ENCODE measurements at places on chromosomes 16 and 17.

DNA sequence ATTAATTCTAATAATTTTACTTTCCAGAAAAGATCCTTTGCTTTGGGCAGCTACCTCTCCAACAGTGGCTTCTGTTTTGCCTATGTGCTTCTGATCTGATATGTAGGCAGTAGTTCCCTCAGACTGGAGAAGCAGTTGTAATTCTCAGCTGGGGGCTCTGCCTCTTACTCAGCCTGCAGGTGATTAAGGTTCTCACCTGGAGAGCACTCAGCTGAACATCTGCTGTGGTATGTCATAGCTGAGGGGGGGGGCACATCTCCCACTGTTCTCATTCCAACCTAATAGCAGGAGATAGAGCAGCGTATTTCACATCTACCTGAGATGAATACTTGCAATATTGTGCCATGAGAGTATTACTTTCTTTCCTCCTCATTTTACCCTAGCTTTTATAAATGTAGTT lies 511.9 kb upstream of the CDH8 start:
- DNase-seq, result no peak

- no peak for DNase-seq
Measured at GRCh38 chr17:38554430-38555350, 51.1 kb downstream of the SRCIN1 start.

GRCh38 chr17:60802377-60802776 lies 124.7 kb downstream of the BCAS3 start:
- no peak for DNase-seq

DNA sequence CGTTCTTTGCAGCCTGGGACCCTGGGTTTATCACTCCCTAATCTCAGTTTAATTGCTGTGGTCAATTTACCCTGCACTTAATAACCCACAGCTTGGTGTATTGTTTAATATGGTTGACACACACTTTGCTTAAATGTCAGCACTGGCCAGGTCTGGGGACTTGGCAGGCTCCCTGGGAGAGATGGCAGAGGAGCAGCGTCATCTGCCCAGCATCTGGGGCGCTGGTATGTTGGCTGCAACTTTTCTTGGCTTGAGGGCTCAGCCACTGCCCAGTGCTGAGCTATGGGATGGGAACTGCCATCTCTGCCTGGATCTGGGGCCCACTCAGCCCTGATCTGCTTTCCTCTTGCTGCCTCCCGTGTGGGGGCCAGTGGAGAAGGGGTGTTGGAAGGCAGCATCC lies 115.7 kb upstream of the IRX3 start:
- DNase-seq, result no peak

- DNase-seq, result no peak
Measured at GRCh38 chr16:10631886-10632285, 51.5 kb upstream of the EMP2 start.

DNA sequence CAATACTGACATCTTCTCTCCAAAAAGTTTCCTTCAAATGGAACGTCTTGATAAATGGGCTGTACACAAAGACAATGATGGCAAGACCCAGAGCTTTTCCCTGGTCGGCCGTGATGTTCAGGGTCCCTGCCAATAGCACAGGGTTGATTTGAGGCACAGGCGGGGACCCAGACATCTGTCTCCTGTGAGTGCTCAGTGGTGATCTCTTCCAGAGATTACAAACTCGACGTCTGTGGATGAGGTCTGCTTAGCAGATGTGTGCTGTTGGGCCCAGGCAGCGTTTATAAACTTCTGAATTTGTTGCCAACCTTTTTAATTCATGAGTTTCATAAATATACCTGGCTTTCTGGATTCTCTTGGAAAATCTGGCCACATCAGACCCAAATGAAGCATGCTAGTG lies 14.9 kb downstream of the CPPED1 start:
- no peak for DNase-seq

DNA sequence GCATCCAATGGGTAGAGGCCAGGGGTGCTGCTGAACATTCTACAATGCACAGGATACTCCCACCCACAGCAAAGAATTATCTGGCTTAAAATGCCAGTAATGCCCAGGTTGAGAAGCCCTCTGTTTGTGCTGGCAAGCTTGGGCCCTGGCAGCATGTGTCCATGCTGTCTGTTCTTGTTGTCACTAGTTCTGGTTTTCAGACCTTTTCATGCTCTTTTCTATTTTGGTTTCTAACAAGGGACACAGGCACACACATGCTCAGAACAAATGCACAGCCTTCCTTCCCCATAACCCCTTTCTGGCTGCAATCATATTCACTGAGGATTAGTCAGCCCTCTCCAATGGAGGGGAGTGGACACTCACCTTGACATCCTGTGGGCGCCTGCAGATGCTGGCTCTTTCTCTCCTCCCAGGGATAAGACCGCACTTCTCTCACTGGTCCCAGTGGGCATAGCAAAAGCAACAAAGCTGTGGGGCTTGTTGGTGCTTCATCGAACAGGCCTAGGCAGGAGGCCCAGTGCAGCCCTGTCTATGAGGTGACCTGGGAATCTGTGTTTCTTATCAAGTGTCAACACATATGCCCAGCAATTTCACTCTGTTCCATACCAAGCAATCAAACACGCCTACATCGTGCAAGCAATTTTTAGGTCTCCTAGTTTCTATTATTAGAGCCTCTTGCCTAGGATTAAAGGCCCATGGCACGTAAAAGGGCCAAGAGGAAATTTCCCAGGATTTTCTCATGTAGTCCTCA lies 271.1 kb upstream of the CCL2 start:
- DNase-seq, result no peak

DNA sequence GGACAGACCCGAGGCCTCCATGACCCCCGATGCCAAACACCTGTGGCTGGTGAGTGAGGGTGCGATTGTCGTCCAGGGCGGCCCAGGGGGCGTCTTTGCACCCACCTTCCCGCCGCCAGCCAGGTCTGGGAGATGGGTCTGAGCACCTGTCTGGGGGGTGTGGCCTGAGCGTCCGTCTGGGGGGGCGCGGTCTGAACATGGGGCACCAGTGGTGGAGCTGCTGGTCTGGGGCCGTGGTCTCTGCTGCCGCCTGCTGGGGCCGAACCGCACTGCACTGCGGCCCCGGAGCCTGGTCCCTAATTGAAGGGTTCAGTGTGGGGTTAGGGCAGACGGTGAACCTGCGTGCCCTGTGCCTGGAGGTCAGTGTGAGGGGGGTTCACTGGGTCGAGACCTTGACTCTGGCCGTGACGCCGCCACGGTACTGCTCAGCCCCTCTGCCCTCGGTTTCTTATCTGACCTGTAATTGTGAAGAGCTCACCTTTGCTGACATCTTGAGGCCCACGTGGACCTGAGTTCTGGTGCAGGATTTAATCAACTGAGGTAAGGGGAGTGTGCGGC lies 12.6 kb upstream of the TCF25 start:
- no peak for DNase-seq

- no peak for DNase-seq
Measured at GRCh38 chr17:19391432-19391831, 4.4 kb upstream of the MFAP4 start.

- no peak for DNase-seq
Measured at GRCh38 chr17:73991260-73991659, 212.2 kb upstream of the RPL38 start.

DNA sequence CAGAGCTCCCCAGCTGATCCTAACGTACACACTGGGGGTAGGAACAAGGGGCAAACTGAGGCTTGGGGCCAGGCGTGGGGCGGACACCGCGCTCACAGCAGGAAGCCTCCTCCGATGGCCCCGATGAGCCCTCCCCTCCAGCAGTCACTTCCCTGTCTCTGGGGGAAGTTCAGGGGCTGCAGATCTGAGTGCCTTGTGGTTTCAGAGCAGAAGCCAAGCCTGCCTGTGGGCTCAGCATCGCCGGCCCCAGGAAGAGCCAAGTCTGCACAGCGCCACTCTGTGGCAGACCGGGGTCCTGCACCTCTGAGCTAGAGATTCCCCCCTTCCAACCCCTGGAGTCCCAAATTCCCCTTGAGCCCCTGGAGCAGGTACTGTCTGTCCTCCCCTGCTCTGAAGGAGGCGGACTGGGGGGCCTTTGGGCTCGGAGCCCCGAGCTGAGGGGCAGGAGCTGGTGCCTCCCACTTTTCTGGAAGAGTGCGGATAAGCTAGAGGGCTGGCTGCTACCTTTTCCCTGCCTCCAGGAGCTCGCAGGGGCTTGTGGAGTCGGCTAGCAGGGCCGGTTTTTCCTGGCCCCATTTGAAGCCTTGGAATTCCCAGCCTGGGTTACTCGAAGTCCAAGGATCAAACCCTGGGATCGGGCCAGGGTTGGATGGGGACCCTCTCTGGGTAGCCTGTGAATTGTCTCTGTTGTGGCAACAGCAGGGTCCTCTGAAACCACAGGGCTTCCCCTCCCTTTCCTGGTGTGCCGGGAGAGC lies 2.9 kb downstream of the GSE1 start:
- DNase-seq, result peak; percentile 58

DNA sequence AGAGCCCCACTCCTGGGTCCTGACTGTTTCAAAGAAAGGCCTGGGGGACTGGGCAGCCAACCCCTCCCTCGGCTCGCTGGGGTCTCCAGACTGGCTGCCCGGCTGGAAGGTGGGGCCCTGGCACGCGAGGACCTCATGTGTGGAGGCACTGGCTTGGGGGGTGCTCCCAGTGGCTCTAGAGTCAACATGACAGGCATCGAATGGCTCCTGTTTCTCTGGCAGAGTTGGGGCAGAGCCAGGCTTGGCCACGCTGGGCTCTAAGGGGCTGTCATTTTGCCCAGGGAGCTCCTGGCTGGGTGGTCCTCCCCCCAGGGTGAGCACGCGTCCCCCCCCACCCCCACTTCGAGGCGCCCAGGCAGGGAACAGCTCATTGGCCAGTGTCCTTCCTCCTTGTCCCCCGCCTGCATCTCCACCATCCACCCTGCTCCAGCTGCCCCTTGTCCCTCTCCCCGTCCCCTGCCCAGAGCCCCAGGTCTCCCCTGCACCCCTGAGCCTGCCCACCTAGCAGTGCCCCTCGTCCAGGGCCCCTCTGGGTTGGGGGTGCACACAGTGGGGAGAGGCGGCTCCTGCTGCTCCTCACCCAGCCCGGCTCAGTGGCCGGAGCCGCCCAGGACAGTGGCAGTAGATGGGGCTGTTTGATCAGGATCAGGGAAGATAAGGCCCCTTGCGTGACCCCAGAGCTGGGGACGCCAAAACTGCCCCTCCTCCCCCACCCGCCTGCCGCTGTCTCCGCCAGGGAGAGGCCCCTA lies 2.7 kb downstream of the GCGR start:
- no peak for DNase-seq

DNA sequence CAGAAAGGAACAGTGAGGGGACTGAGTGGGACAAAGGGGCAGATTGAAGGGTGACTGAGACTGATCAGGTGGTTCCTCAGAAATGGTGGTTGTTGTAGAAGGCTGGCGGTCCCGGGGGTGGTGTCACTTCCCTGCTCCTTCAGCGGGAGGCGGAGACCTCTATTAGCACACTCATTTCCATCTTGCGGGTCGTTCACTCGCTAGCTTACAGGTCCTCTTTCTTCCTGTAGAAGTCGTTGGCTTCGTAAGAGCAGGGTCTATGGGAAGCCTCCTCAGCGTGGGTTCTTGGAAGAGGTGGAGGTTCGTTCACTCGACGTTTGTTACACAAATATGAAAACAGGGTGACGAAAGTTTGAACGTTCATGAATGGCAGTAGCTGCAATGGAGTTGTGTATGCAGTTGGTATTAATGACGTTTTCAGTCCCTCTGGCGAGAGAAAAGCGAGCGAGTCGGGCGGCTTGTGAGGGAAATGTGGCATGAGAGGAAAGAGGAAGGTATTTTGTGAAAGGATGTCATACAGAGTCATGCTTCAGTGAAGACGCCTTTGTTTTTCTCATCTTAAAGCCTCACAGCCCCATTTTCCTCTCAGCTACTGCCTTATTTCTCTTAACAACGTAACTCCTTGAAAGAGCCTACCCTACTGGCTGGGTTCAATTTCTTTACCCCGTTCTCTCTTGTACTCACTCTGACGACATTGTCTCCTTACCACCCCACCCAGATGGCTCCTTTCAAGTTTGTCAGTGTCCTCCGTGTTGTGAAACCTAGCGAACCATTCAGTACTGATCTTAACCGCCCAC lies 667 bp downstream of the EFCAB13 start:
- DNase-seq, result peak; percentile 78

DNA sequence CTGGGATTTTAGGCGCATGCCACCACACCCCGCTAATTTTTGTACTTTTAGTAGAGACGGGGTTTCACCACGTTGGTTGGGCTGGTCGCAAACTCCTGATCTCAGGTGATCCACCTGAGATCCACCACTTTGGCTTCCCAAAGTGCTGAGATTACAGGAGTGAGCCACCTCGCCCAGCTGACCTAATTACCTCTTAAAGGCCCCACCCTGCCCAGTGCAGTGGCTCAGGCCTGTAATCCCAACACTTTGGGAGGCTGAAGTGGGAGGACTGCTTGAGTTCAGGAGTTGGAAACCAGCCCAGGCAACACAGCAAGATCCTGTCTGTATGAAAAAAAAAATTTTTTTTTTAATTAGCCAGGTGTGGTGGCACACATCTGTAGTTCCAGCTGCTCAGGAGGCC lies 2.9 kb upstream of the COASY start:
- no peak for DNase-seq

GRCh38 chr16:54957403-54958166 lies 26.9 kb downstream of the IRX5 start:
- peak; percentile 49 for DNase-seq

DNA sequence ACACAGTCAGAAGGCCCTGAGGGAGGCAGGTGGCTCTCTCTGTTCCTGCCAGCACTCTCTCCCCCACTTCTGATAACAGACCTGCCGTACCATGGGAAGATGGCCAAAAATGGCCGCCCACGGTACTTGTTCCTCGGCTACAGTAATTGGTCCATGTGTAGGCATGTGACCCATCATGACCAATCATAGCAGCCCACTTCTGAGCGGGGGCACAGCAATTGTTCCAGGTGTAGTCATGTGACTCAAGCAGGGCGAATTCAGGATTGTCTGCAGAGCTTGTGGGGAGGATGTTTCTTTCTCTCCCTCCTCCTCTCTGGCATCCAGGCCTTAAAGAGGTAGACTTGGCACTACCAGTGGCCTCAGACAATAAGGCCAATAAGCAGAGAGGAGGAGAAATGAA lies 250.4 kb downstream of the MRTFB start:
- no peak for DNase-seq

- DNase-seq, result no peak
Measured at GRCh38 chr17:4475001-4475400, 23.7 kb upstream of the SPNS2 start.

- no peak for DNase-seq
Measured at GRCh38 chr17:83186751-83187421, 107.5 kb downstream of the METRNL start.

- no peak for DNase-seq
Measured at GRCh38 chr17:20975566-20975965, 67.2 kb downstream of the USP22 start.

DNA sequence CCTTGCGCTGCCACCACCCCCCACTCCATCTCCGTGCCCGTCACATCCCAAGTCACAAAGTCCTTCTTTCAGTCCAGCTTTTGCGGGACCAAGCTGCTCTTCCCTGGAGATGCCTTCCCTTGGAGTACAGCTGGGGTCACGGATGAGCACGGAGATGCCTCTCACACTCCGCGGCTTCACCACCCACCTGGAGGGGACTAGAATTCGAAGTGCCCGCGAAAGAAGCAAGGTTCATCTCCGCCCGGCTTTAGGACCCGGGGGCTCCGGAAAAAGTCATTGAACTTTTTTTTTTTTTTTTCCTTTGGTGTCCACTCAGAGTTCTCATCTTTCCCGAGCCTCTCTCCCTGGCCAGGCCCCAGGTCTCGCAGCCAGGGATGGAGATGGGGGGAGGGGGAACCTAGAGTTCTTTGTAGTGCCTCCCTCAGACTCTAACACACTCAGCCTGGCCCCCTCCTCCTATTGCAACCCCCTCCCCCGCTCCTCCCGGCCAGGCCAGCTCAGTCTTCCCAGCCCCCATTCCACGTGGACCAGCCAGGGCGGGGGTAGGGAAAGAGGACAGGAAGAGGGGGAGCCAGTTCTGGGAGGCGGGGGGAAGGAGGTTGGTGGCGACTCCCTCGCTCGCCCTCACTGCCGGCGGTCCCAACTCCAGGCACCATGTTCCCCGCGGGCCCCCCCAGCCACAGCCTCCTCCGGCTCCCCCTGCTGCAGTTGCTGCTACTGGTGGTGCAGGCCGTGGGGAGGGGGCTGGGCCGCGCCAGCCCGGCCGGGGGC lies at the start of gene FKBP10:
Gene FKBP10 (plus strand): TSS at position 624 of the 771 bp plus-strand sequence. CDS start 31 bp downstream, at position 655.
- DNase-seq, result peak; percentile 40

All from dermis microvascular lymphatic vessel endothelial cell (primary cell).